Calu3 (cell line): ENCODE measurements at places on chromosomes 1 and 21. TPM values are rescaled to one million over a fixed set of nuclear protein-coding genes. Genes with fewer than 3 reads are reported as not detected.

Gene CDK18
- 42.1 and 44.0 TPM in 2 replicates for total RNA-seq

DNA sequence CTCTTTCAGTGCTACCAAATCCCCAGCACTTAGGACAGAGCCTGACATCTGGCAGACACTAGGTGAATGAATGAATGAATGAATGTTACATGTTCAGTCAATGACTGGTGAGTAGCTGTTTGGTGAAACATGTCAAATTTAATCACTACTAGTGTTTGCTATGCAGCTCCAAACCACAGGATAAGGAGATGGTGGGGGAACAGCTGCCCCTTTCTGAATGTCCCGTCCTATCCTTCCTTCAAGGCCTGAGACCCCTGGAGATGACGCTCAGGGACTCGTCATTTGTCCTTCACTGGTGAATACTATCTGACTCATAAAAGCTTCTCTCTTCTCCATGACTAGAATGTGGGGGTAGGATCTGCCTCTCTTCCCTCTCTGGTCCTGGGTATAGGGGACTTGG, 175.4 kb downstream of the HIVEP3 start:
- no peak for DNase-seq
- H3K4me1 ChIP-seq, result no peaks in the 10 kb centered on the region
- H3K27ac ChIP-seq, result no peak overlapping the region
- H3K4me3 ChIP-seq, result no peak overlapping the region
- no peaks in the 10 kb centered on the region for H3K36me3 ChIP-seq

GRCh38 chr1:213876531-213876930, 111.2 kb upstream of the PROX1 start:
- H3K27ac ChIP-seq, result no peak overlapping the region
- no peak overlapping the region for H3K4me3 ChIP-seq
- peaks cover 65% of the 10 kb centered on the region for H3K27me3 ChIP-seq
- no peak for DNase-seq
- H3K36me3 ChIP-seq, result no peaks in the 10 kb centered on the region

DNA sequence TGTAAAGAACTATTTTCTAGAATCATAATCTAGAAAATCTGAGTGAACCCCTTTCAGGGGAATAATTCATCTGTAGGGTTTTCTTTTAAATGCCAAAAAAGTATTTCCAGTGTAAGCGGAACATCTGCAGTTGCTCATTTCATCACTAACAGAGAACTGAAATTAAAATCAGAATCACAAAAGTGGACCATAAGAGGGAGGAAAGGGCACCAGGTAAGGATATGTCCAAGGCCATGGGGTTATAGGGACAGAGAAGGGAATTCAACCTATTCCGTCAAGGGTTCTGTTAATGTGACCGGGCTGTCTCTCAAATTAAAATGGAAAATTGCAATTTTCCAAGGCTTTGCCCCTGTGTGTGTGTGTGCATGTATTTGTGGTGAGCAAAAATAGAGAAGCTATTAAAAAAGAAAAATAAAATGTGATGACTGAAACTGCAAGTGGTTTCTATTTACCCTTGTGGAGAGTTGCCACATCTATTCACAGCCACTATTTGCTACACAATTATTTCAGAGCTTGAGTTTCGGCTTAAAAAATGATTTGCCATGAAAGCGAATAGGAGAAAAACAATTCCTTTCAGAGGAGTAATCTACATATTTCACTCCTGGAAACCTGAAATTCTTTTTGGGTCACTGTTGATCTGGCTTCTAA, 53.1 kb downstream of the APP start:
- H3K27ac ChIP-seq, result no peak overlapping the region
- H3K4me3 ChIP-seq, result no peak overlapping the region
- no peak for DNase-seq
- H3K36me3 ChIP-seq, result no peaks in the 10 kb centered on the region

GRCh38 chr21:46112725-46113215, 14.9 kb downstream of the COL6A2 start:
- H3K27ac ChIP-seq, result no peak overlapping the region
- H3K4me3 ChIP-seq, result no peak overlapping the region
- H3K27me3 ChIP-seq, result no peaks in the 10 kb centered on the region
- H3K36me3 ChIP-seq, result no peaks in the 10 kb centered on the region
- DNase-seq, result no peak
